ENCODE measurements at places on chromosomes 12 and 14. TPM values are rescaled to one million over a fixed set of nuclear protein-coding genes. Genes with fewer than 3 reads are reported as not detected.
A peak's percentile ranks its signal among the peaks of the same experiment; 100 is the strongest.

- peak; percentile 32 for DNase-seq
Measured at GRCh38 chr12:54437243-54437642, 18.2 kb upstream of the ITGA5 start.

GRCh38 chr12:56247923-56248322 lies 10.3 kb downstream of the ANKRD52 start:
- no peak for DNase-seq

DNA sequence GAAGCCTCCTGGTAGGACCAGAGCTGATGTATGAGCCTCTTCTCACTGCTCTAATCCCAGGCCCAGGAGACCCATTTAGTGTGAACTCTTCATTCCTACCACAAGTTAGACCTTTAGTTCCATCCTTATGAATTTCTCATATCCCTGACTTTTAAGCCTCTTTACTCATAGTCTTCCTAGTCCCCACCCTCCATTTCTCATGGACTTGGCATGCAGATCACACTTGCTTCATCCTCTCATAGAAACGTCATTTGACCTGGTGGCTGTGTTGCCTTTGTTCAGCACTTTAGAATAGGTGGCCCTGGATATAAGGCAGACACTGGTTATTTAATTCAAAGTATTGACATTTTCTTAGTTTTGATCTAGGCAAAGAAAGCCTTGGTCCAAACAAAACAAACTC lies 99.5 kb downstream of the SLC16A7 start:
- DNase-seq = peak; percentile 72

- no peak for DNase-seq
Measured at GRCh38 chr12:126419131-126419530, 1353.9 kb downstream of the AACS start.

- no peak for DNase-seq
Measured at GRCh38 chr12:99436584-99436983, 211.0 kb upstream of the GARIN6 start.

- DNase-seq = no peak
Measured at GRCh38 chr14:89862856-89863255, 91.7 kb downstream of the EFCAB11 start.

DNA sequence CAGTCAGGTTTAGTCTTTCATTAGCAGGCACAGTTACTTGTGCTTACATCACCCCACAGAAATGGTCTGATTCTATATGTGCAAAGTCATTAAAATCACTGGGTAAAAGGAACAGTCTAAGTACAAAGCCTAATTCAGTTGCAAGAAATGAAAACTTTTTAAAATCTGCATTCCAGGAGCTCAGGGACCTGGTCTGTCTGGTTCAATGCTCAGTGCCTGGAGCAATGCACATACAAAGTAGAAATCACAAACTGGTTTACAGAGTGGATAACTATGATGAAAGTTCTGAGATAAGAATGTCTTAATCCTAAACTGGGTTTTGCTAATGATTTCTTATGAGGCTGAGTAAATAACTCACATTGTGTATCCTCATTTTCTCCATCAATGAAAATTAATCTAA lies 28.7 kb downstream of the LMNTD1 start:
- DNase-seq = no peak

DNA sequence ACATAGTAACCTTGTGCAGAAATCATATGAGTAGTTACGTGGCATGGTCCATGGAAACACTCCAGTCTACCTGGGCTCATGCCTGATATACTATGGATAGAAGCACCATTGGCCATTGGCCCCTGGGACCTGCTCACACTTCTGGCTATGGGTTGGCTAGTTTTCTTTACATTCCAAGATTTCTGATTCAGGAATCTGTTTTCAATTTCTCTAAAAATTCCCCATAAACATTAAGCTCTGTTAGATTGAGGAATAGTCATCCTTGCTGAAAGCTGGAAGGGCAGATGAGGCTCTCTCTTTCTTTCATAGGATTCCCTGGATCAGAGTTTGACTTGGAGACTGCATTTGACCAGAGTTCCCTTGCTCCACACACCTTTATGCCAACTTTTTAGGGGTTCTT lies 37.3 kb upstream of the RAP1B start:
- DNase-seq = no peak

DNA sequence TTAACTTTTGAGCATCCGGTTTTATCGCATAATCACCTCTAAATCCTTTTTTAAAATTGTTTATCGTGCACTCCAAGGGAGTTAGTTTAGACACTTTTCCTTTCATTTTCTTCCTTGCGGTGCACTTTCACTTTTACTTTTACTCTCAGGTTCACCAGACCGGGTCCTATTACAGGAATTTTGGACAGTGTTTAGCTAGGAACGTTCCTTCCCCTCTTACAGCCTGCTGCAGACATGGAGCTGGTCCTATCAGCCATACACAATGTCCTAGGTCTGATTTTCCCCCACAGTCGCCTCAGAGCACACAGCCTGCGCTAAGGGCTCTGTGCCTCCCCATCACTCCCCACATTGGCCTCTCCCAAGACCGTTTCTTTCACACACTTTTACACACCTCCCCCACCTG lies 103.9 kb downstream of the ALG10 start:
- DNase-seq = peak; percentile 16

GRCh38 chr14:105700622-105701288 lies 174.4 kb downstream of the TMEM121 start:
- peak; percentile 40 for DNase-seq

GRCh38 chr14:43306053-43306452 lies 1201.0 kb downstream of the FSCB start:
- peak; percentile 12 for DNase-seq

DNA sequence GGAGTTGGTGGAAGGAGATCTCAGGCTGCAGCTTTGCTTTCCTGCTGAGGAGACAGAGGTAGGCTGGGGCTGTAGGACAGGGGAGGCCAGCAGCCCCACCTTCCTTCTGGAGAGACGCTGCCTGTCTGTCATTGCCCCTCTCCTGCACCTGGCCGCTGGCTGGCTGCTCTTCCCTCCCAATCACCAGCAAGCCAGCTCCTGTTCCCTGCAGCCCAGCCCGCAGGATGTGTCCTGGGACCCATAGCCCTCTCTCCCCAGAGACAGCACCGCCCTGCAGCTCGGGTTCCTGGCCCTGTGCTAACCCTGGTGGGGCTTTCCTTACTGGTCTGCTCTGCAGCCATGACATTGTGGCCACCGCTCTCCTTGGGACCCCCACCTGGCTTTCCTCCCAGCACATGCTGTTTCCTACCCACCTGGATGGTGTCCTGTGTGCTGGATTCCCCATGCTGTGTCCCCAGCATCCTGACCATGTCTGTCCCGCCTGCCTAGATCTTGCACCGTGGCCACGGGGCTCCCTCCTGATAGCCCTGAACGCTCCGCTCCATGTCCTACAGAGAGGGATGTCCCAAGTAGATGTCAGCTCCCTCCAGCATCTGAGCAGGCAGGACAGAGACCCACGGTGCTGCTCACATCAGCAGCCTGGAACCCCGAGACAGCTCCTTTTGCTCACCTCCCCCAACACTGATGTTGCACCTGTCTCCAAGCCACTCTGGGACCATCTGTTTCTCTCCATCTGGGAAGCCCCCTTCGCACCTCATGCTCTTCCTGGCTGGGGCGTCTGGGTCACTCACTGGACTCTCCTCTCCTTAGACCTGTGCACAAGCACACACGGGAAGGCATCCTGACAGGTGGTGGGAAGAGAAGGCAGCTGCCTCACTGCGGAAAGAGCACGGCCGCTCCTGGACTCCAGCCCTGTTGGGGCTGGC lies 1.1 kb upstream of the MTA1 start:
- DNase-seq = no peak

- DNase-seq = no peak
Measured at GRCh38 chr14:104400355-104400754, 179.2 kb upstream of the C14orf180 start.

DNA sequence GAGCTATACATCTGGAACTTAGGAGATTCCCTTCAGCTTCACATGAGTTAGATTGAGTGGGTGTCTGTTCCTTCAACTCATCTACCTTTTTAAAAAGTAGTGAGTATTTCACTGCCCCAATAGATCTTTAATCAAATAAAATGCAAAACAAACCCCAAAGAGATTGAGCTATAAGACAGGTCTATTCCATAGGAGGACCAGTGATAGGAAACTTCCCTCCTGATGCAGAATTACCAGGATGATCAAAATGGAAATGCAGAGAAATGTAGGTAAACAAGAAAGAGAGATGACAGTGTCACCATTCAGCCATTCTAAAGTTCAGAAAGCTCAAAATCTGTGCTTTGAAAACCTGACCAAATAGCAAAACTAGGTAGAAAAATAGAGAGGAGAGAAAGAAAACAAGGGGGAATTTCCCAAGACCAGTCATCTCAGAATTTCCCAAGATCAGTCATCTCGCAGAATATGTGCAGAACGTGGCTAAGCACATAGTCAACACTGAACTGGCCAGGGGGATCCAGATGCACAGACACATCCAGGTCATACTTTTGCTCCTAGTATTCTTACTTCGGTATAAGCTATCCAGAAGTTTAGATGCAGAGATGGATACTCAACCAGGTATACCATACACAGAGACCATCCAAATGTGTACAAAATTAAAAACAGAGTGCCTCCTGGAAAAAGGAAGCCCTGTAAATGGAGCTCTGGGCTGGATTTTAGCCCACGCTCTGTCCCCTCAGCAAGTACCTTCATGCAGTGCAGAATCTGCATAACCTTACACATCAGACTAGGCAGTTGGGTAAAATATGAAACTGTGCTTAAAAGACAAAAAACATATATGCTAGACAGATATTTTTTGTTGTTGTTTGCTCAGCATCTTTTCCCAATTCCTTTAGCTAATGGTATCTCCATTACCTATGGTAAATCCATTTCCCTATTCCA lies 27.4 kb downstream of the SLC41A2 start:
- DNase-seq = peak; percentile 22

GRCh38 chr12:126967152-126967551 lies 1299.8 kb upstream of the TMEM132C start:
- DNase-seq = no peak

The LUM gene
- total RNA-seq = 0.15 TPM

The NELL2 gene
- 0.80 TPM for total RNA-seq

The NPFF gene
- total RNA-seq = not detected

The AMIGO2 gene
- 19.3 TPM for total RNA-seq
